Activated CD4-positive, alpha-beta T cell treated with anti-CD3 and anti-CD28 coated beads for 36 hours (primary cell): ENCODE measurements at places on chromosomes 1 and 21.

DNA sequence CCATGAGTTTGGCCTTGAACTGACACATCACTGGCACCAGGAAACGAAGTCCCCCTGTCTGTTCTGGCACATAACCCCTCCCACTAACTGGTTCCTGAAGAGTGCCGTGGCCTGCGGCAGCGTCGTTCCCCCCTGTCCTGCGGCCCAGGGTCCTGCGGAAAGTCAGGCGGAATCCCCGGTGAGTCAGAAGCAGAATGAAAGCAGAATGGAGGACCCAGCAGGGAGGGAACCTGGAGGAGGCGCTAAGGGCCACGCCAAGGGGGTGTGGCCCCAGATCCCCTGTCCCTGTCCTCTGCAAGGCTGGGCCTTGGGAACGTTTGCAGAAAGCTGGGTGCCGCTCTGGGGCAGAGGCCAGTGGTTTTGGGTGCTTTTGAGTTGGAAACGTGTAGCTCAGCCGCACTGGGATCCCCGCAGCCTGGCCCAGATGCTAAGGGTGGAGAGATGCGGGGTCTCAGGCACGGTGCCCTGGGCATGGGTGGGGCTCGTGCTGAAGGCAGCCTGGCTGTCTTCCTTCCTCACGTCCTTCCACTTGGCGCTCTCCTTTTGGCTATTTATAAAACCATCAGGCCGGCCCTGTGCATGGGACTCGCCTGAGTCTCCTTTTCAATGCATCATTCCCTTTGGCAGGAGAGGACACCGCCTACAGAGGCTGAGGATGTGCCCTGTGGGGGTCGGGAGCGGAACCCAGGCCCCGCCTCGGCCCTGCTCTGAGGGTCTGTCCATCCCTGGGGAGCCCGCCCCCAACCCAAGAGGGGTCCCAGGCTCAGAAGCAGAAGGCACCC lies 36.2 kb downstream of the TP73 start:
- DNase-seq, result no peak

- DNase-seq, result peak; percentile 41
Measured at GRCh38 chr1:234844479-234845031, 234.6 kb upstream of the IRF2BP2 start.

GRCh38 chr21:28699186-28699585 lies 293.5 kb downstream of the LTN1 start:
- DNase-seq, result no peak

GRCh38 chr1:202249436-202249835 lies 55.8 kb downstream of the LGR6 start:
- no peak for DNase-seq
